ENCODE measurements at places on chromosomes 3 and 15.
A peak's percentile ranks its signal among the peaks of the same experiment; 100 is the strongest.

GRCh38 chr3:127140501-127141460 is 52.1 kb upstream of the PRR23E start:
- DNase-seq, result no peak

GRCh38 chr15:95880630-95881029 is 449.9 kb upstream of the NR2F2 start:
- no peak for DNase-seq

DNA sequence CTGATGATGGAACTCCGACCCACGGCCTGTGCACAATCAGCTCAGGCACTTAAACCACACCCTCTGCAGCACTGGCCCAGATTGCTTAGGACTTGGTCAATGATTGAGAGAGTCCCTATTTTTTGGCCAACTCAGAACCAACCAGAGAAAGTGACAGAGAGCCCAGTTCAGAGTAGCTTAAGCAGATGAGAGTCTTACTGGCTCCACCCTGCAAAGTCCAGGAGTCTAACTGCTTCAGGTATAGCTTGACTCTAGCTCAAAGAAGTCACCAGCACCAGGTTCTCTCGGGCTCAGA is 20.1 kb downstream of the SLC6A20 start:
- no peak for DNase-seq

- DNase-seq, result no peak
Observed at GRCh38 chr15:74206801-74207281, 4.3 kb upstream of the STRA6 start.

DNA sequence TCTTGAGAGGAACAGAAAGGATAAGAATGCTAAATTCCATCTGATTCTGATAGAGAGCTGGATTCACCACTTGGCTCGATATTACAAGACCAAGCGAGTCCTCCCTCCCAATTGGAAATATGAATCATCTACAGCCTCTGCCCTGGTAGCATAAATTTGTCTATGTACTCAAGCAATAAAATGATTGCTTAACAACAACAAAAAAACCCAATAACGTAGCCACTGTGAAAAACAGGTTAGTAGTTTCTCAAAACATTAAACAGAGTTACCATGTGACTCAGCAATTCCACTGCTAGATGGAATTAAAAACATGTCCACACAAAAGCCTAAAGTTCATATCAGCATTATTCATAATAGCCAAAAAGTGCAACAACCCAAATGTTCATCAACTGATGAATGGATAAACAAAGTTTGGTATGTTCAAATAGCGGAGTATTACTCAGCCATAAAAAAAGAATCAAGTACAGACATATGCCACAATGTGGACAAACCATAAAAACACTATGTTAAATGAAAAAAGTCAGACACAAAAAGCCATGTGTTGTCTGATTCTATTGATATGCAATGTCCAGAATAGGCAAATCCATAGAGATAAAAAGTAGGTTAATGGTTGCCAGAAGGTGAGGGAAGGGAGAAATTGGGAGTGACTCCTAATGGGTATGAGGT is 16.8 kb downstream of the BCL2L10 start:
- DNase-seq, result no peak

DNA sequence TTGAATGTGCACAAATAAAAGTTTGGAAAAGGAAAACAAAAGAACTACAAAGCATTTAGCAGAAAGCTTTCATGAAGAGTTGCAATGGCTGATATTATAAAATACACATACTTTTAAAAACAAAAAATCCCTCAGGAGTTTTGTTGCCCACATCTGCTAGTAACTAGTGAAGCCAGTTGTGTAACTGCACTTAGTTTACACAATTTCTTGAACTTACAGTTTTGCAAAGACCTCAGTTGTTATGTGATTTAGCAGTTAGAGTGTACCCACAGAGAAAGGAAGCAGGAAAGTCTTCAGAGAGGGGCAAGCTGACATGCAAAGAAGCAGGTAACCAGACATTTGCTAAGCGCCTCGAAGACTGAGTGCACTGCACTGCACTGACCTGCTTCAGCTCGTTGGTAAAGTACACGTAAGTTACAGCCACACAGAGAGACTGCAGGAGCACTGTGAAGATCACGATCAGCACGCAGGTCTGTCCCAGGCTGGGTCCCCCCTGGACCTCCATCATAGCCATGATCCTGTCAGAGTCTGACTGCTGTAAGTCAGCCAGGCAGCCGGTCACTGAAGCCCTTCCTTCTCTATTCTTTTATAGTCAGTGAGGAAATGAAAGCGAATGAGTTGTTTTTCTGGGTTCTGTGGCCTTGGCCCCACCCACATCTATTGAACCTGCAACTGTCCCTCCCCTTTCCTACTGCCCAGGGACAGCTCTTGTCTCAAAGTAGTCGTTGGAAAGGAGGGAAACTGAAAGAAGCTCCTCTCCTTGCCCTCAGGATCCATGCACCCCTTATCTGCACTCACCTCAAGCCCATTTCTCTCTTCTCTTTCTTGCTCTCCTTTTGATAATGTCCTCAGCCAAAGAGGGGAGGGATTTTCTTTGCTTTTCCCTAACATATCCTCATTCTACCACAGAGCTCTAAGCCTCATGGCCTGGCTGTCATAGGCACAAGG is at the start of gene TNFSF10:
TSS of gene TNFSF10 (minus strand) at position 560 of the 948 bp plus-strand sequence. CDS start at position 514, 46 bp downstream.
- DNase-seq, result no peak

GRCh38 chr15:65389226-65389625 is 11.4 kb upstream of the IGDCC3 start:
- DNase-seq, result no peak

DNA sequence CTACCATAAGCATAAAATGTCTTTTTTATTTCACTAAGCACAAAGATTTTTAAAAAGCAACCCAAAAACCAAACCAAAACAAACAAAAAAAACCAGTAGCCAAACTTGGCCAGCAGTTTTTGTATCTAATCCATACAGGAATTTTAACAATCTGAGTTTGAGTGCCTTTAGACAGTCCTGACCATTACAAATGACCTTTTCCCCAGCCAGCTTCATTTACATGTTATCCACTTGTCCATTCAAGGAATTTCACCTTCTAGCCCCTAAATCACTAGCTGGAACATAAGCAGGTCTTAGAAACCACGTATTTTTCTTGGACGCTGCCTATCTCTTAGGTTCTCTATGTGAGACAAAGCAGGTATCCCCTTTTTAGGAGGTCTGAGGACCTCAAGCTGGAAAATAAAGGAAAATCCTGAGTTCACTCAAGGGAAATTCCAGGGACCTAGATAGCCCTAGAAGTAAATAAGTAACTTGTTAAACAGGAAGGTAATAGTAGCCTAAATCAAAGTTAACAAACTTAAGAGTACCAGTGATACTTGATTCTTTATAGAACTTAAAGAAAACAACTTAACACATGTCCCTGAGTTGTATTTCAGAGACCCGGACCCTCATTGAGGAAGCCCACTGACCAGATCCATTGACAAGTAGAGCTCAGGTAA is 34.2 kb downstream of the CIP2A start:
- no peak for DNase-seq

- no peak for DNase-seq
Observed at GRCh38 chr3:135440233-135440632, 525.3 kb upstream of the PPP2R3A start.

DNA sequence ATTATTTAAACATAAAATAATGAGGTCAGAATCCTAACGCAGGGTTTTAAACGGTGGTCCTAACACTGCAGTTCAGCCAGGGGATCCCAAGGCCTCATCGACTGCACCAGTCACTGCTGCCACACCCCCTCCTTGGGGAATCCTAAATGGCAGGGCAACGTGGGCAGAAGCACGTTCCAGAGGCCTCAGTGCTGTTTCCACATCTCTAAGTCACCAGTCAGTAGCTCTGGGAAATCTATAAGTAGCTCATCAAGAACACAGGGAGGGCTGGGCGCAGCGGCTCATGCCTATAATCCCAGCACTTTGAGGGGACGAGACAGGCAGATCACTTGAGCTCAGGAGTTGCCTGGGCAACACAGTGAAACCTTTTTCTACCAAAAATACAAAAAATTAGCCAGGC is 47.5 kb downstream of the PRTG start:
- peak; percentile 82 for DNase-seq

DNA sequence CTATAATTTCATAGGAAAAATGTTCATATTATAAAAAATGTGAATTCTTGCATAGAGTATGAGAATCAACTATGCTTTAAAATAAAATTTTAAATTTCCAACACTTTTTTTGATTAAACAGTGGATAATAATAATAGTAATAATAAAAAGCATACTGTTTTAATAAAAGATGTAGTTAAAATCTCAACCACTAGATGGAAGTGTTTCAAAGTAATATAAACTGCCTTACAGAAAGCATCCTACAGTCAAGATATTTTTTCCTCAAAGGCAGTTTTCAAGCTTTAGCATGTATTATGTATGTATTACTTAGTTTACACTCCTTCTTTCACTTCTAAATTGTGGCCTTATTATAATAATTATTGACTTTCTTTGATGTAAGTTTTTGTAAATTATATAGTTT is 217.5 kb downstream of the CHL1 start:
- peak; percentile 54 for DNase-seq

- peak; percentile 88 for DNase-seq
Observed at GRCh38 chr15:58957101-58957973, 23.9 kb upstream of the SLTM start.

GRCh38 chr3:120741837-120742197 is 499 bp downstream of the RABL3 start:
- DNase-seq, result no peak

DNA sequence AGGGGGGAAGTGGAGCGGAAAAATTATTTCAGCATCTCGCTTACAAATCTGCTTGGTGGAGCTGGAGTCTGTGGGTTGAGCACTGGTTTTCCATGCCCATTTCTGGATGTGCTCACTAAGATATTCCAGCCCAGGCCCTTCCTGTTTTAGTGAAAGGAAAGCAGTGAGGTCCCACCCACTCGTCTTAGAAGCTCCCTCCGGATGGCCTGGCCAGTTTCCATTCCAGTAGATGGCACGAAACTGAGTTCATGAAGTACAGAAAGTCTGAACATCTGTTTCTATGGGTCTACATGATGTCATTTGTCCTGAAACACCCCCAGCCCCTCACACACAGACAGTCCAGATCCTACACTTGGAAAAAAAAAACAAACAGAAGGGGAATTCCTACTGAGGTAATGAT is 31.9 kb upstream of the THSD4 start:
- DNase-seq, result no peak

DNA sequence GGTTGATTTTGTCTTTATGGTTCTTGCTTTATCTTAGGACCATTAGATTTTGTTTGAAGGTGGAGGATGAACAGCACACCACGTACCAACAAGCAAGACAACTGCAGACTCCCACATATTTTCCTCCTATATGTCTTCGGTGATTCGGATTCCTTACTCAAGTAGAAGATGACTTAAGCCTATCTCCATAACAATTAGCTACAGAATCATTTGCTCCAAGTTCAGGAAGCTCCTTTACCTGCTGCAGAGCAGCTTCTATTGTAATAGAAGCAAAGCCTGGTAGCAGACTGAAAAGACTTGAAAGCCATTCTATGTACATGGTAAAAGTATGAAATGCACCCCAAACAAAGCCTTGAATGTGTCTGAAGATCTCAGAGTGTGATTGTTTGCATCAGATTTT is 229.0 kb downstream of the SOX2 start:
- no peak for DNase-seq

- DNase-seq, result no peak
Observed at GRCh38 chr3:28860307-28860706, 420.6 kb upstream of the RBMS3 start.

DNA sequence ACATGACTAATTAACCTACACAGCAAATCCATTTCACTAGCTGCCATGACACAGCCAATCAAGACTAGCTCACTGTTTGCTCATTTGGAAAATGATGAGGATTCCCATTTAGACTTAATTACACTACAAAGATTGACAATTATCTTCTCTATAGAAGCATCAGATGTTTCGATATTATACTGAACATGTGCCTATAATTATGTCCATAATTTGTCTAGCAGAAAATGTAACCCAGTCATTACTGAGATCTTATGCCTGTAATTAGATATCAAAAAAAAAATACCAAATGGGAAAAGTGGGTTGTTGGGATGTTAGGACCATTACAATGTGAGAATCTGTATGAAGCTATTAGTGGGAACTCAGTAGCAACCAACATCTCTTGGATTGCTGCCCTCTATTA is 344.2 kb upstream of the MCTP2 start:
- no peak for DNase-seq

- DNase-seq, result no peak
Observed at GRCh38 chr3:9776896-9777693, 7.3 kb upstream of the CAMK1 start.

DNA sequence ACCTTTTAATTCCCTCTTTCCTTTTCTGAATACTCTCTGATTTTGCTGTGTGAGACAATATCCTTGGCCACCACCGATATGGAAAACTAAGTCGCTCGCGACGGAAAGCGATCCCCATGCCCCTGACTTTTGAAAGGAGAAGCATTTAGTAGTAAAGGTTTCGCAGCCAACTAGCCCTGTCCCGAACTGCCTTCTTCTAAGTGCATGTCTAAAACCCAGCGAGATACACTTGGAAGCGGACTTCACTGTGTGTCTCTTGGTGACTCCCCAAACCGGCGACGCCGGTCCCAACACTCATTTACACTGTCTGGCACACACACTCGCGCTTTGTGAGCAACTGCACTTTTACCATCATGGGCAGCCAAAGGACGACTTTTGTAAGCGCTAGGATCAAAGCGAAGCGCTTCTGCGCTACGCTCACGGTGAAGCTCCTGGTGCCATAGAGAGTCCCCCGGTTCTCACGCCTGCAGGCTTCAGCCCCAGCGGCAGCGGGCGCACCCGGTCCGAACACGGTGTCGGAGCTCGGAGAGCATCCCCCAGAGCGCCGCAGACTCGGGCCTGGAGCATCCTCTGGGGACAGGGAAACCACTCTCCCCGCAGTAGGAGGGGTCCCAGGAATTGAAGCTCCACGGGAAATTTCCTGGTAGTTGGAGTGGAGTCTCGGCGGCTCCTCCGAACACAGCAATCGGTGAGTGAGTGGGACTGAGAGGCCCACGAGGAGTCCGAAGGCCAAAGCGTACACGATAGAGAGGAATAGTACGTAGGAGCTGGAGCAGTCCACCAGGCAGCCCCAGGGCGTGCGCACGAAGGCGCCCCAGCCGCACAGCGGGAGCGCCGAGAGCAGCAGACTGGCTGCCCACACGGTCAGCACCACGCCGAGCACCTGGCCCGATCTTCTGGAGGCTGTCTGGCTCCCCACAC is 1.4 kb downstream of the GPR149 start:
- peak; percentile 60 for DNase-seq

Measured in NCI-H82 (cell line).